ENCODE measurements at places on chromosomes 2 and 18.

DNA sequence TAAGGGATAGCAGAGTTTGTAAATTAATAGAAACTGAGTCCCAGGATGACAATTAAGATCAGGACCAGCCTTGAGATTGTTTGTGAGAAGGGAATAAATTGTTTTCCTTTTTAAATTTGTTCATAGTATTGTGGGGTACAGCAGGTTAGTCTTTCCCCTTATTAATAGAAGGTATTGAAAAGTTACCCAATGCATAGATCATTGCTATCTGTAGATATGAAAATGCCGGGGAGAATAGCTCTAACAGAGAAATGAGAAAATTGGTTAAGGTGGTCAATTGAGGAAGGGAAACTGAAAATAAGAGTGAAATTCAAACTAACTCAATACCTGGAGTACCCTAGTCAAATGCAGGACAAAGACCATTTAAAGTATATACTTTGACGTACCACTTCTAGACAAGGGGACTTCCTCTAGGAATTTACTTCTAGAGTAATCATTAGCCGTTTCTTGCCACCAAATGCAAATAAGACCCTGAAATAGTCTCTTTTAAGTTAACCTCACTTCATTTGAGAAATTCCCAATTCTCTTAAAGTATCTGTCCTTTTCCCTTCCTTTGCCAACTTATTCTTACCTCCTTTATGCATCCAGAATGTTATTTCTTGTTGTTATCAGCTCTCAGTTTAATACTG lies 1224.4 kb upstream of the LRRTM1 start:
- no peak for DNase-seq

GRCh38 chr2:3075991-3076340 lies 301.7 kb downstream of the EIPR1 start:
- DNase-seq: no peak

GRCh38 chr18:62799977-62800376 lies 84.6 kb downstream of the PHLPP1 start:
- no peak for DNase-seq

- no peak for DNase-seq
Measured at GRCh38 chr2:120743657-120744056, 8.0 kb downstream of the GLI2 start.

GRCh38 chr18:27164905-27165304 lies 20.2 kb downstream of the CHST9 start:
- no peak for DNase-seq

DNA sequence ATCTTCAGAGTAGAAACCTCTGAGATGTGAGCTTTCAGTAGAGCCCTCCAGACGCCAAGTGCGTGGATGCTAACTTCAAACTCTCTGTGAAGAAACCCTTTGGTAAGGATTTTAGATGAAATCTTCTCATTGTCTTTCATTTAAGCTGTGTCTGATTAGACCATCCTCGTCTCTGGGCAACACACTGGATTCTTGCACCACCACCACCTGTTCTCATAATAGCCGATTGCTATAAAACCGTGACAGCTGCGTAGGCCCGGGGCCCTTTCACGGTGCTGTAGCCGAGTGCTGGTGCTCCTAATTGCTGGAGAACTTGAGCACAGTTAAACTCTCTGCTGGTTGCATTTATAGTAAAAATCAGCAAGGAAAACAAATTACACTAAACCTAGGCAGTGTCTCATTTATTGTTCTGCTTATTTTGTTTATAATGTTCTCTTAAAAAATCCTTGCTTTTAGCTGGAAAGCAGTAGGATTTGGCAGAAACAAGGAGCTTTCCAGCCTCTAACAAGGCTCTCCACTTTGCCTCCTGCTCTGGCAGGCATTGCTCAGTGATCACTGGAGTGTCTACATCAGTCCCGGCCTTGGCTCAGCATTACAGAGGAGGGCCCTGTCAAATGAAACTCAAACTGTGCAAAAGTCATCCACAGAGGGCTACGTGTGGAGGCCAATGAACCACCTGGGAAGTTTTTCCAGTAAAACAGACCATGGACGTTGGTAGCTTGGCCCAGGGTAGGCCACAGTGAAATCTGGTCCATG lies 40.9 kb upstream of the MBP start:
- DNase-seq: no peak

DNA sequence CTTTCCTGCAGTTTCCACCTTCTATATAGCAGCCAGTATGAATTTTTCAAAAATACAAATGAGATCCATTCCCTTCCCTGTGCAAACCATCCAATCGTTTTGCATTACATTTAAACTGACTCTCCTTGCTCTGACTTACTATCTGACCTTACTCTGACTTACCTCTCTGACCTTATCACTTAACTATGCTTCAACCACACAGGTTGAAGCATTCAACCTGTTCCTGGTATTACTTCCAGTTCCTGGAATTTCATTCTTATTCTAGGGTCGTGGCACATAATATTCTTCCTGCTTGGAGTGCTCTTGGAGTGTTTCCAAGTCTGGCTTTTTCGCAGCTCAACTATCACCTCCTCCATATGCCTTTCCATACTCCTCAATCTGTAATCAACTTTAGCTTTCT lies 850.6 kb upstream of the CHAC2 start:
- no peak for DNase-seq

DNA sequence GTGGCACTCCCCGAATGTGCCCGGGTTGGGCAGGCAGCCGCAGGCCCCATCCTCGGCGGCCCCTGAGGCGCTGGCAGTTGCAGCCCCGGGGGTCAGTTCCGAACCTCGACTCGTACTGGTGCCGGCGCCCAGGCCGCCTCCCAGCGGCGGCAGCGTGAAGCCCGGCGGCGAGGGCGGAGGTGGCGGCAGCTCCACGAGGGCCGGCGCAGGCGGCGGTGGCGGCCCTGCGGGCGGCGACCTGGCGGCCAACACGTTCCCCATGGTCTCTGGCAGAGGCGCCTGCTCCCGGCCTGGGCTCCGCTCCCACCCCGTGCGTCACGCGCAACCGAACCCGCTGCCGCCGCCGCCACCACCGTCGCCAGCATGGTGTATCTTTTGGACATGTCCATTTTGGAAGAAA lies 196.3 kb downstream of the CCDC74A start:
- no peak for DNase-seq

- no peak for DNase-seq
Measured at GRCh38 chr2:154758871-154759270, 60.4 kb downstream of the KCNJ3 start.

- no peak for DNase-seq
Measured at GRCh38 chr2:60536746-60537145, 16.7 kb downstream of the BCL11A start.

GRCh38 chr18:54787616-54788015 lies 40.7 kb upstream of the RAB27B start:
- no peak for DNase-seq

- DNase-seq: no peak
Measured at GRCh38 chr2:38441346-38441745, 64.3 kb upstream of the ATL2 start.

DNA sequence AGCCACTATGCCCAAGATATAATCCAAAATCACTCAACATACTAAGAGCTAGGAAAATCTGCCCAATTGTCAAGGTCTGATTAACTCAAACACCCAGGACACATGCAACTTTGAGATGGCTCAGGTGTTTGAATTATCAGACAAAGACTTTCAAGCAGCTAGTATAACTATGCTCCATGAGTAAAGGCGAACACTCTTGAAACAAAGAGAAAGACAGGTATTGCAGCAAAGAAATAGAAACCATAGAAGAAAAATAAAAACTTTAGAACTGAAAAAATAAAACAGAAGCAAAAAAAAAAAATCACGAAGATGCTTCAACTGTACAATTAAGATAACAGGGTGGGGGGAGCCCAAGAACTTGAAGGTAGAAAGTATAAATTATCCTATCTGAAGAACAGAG lies 214.2 kb downstream of the EIPR1 start:
- no peak for DNase-seq

- no peak for DNase-seq
Measured at GRCh38 chr2:104584393-104584792, 269.5 kb upstream of the POU3F3 start.

DNA sequence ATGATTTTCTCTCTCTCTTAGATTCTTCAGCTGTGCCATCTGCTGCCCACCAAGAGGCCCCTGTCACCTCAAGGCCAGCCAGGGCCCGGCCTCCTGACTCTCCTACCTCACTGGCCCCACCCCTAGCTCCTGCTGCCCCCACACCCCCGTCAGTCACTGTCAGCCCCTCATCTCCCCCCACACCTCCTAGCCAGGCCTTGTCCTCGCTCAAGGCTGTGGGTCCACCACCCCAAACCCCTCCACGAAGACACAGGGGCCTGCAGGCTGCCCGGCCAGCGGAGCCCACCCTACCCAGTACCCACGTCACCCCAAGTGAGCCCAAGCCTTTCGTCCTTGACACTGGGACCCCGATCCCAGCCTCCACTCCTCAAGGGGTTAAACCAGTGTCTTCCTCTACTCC lies 9.4 kb upstream of the GMPPA start:
- DNase-seq: no peak

DNA sequence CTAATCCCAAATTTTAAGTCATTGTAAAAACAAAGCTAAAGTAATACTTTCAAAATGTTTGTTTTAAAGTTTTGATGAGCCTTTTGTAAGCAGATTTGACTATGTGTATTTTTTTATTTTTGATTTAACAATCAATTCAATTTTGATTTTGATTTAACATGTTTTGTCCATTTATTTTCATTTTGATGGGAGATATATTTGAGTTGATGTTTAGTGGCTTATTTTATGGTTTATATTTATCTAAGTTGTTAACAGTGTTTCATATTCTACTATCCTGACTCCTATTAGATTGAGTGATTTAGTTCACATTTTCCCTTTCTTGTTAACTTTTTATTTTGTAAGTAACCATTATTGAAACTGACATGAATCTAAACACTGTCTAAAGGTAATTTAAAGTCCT lies 44.7 kb downstream of the TMEM18 start:
- no peak for DNase-seq

- no peak for DNase-seq
Measured at GRCh38 chr18:57410749-57411148, 24.4 kb upstream of the ONECUT2 start.

- DNase-seq: no peak
Measured at GRCh38 chr2:143501106-143501676, 372.0 kb downstream of the ARHGAP15 start.

- no peak for DNase-seq
Measured at GRCh38 chr18:49101236-49101635, 150.5 kb upstream of the SMAD7 start.

DNA sequence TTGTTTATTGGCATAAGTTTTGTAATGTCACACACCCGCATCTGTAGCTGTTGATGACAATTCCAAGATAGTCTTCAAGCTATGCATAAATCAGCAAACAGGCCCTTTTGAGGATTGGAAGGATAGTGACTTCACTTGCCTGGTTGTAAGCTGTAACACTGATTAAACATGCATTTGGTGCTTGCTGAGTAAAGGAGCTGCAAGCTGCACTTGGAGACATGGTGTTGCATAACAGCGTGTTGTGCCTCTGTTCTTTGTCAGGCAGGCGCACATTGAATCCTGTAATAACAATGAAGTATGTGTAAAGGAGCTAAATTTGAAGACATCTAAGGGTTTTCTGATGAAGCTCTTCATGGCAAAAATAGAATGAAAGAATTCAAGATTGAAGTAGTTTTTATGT lies 68.7 kb upstream of the TTC27 start:
- no peak for DNase-seq

DNA sequence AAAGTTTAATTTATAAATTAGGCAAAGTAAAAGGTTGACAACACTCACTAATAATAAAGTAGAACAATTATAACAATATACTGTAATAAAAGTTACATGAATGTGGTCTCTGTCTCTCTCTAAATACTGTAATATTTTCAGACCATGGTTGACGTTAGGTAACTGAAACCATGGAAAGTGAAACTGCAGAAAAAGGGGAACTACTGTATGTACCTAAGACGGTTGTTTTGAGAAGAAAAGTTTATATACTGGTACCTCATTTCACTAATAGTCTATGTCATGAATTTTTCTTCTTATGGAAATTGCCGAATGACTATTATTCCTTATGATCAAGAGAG lies 166.7 kb upstream of the ZNF521 start:
- DNase-seq: no peak

DNA sequence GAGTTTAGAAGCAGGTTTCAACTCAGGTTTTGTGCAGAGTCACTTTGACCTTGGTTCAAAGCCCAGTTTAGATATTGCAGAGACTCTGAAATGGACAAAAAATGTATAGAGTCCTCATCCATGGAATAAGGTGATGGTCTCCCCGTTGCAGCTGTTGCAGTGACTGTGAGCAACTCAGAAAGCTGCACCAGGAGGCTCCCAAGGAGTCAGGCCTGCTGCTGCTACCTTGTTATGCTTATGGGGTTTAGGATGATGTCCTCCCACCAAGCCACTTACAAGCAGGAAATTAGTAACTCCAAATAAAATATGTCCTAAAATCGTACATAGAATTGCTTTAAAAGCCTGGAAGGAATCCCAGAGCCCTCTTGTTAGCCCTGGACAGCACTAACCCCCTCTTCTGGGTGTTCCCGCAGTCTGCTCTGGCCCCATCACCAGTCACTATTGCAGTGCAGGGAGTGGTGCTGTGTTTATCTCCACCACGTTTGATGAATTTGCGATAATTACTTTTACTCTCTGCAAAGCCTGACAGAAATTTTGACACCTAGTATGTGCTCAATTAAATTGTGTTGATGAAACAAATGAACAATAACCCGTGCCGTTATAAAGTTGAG lies 189.0 kb downstream of the CNTNAP5 start:
- no peak for DNase-seq

DNA sequence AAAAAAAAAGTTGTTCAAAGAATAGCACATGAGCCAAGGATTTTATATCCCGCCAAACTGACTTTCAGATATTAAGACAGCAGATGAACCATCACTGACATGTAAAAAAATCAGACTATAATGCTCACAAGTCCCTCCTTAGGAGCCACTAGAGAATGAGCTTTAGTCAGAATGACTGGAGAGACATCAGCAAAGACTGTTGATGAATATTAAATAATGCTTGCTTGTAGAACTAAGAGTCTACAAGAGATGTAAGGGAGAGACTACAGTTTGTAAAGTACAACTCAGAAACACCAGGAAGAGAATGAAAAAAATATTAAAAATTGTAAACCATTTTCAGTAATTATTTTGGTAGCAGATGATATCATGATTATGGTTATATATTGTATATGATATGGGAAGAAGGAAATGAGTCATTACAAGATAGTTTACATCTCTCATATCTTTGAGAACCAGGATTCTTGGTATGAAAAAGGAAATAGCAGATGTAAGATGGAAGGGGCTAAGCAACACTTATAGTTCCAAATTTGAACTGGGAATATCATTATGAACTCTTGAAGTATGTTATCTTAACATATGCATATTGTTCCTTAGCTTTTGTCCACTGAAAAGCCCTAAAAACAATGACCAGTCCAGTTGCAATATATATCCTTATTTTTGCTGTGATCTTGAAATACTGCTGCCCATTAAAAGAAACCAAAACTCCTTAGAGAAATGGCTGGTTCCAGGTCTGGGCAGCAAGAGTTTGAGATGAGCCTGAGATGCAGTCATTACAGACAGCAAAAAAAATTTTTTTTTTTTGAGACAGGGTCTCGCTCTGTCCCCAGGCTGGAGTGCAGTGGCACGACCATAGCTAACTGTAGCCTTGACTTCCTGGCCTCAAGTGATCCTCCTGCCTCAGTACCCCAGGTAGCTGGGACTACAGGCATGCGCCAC lies 55.7 kb downstream of the PTPN2 start:
- DNase-seq: no peak

Data from stimulated activated CD4-positive, alpha-beta T cell treated with anti-CD3 and anti-CD28 coated beads, Interleukin-12 subunit alpha, Interleukin-12 subunit beta, amount 100 ng/mL, for 24 hours (primary cell).